Right renal pelvis (tissue), 4 donors: ENCODE measurements at places on chromosomes 6 and 20. TPM values are rescaled to one million over a fixed set of nuclear protein-coding genes. Genes with fewer than 3 reads are reported as not detected.

- DNase-seq, result no peak
Observed at GRCh38 chr6:2817903-2818443, 23.7 kb downstream of the SERPINB1 start.

SMIM29 gene
- 14.8 TPM for polyA plus RNA-seq

MDFI gene
- 48.1 TPM for polyA plus RNA-seq

DNA sequence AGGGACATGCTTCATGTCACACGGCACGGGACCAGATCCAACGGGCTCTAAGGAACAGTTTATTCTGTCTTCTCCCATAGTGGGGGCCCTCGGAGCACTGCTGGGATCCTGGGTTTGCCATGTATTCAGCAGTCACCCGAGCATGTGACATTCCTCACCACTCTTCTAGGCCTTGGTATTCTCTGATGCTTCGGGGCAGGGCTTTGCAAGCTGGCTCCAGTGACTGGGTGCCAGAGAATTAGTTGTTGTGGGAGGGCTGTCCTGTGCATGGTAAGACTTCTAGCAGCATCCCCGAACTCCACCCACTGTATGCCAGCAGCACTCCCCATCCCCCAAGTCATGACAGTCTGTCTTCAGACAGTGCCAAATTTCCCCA, 5.4 kb downstream of the CCN5 start:
- no peak for DNase-seq

VSX1 gene
- not detected for polyA plus RNA-seq

DNA sequence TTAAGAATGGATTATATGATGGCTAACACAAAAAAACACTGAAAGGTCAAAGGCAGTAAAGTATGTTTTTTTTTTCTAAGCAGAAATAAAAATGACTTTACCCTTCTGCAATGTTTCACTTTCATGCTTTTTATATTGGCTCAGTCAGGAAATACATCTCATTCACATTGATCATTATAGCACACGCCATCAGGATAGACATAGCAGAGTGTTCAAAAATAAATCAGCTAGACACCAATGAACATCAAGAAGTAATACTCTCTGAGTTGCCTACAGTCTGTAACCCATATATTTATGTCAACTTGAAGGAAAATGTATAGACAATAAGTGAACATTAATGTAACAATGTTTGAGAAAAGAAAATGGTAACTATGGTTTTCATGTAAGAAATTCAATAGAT, 535.2 kb upstream of the EPHA7 start:
- DNase-seq, result no peak

DNA sequence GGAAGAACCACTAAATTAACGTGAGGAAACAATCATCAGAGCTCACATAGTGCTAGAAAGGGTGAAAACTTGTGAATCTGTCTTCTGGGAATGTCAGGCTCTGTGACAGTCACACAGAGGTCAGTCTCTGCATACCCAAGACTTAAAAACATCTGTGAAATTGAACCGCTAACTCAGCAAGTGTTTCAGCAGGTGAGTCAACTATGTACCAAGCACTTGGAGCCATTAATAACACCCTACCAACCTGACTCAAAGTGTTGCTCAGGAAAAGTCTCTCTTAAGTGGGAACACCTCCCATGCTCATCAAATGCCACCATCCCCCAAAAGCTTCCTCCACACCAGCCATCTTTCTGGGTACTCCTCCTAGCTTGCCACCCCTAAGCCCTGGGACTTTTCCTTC, 92.3 kb upstream of the CARMIL1 start:
- DNase-seq, result no peak

TEAD3 gene
- polyA plus RNA-seq, result 53.0 TPM

C6orf89 gene
- 54.4 TPM for polyA plus RNA-seq

- DNase-seq, result no peak
Observed at GRCh38 chr6:160419488-160419887, 71.3 kb downstream of the SLC22A3 start.

GRCh38 chr6:123467392-123467791, 169.4 kb downstream of the TRDN start:
- DNase-seq, result no peak

AGER gene
- 15.9 TPM for polyA plus RNA-seq

GRCh38 chr6:77318256-77318655, 145.0 kb downstream of the HTR1B start:
- no peak for DNase-seq

GRCh38 chr6:32224696-32225095, 829 bp upstream of the NOTCH4 start:
- DNase-seq, result no peak

DNA sequence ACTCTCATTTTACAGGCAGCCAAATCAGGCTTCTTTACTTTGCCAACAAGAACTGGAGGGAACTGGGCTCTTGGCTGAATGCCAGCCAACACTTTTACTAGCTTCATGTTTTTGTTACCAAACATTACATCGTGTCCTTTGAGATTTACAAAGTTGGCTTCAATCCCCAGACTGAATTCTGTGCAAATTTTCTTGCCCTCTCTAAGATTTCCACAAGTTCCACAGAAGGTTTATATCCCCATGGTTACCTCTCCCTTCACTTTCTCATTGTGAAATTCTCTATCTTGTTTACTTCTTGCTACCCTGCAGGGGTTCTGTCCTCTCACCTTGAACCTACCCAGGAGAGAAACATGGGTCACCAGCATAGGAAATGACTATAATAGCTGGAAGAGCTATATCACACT, 37.6 kb upstream of the PLCB1 start:
- DNase-seq, result no peak

PLAGL1 gene
- 85.3 TPM for polyA plus RNA-seq

DNA sequence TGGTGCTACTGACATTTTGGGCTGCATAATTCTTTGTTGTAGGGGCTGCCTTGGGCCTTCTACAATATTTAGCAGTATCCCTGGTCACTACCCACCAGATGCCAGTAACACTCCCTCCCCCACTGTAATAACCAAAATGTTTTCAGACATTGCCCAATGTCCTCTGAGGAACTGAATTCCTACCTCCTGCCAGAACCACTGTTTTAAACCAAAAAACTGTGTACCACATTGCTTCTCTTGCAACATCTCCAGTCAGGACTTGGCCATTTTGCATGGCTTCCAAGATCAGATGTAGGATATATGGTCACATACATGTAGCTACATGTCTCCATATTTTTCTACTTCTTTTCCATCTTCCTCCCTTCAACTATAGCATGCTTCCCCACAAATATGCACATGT, 97.4 kb upstream of the IFNGR1 start:
- DNase-seq, result no peak

GRCh38 chr6:34056305-34057108, 89.4 kb downstream of the GRM4 start:
- peak; percentile 28 for DNase-seq

DNA sequence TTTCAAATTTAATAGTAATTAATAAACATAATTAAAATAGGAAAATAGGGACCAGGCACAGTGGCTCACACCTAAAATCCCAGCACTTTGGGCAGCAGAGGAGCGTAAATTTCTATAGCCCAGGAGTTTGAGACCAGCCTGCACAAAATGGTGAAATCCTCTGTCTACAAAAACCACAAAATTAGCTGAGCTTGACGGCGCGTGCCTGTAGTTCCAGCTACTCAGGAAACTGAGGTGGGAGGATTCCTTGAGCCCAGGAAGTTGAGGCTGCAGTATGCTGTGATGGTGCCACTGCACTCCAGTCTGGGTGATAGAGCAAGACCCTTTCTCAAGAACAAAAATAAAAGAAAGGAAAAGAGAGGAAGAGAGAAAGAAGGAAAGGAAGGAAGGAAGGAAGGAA, 1387.0 kb upstream of the ADGRB3 start:
- DNase-seq, result no peak

- DNase-seq, result no peak
Observed at GRCh38 chr20:3919352-3919751, 30.2 kb downstream of the PANK2 start.

GRCh38 chr20:58552366-58552934, 37.3 kb upstream of the APCDD1L start:
- no peak for DNase-seq

DNA sequence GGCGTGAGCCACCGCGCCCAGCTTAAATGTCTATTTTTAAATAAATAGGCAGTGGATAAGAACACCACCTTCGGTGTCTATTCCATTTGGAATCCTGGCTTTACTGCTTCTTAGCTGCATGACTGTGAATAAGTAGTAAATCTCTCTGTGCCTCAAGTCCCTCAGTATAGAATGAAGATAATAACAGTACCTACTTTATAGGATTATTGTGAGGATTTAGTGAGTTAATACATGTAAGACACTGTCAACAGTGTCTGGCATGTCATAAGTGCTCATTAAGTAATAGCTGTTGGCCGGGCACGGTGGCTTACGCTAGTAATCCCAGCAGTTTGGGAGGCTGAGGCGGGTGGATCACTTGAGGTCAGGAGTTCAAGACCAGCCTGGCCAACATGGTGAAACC, 10.1 kb downstream of the TPX2 start:
- DNase-seq, result no peak

PRR18 gene
- 0.30 TPM for polyA plus RNA-seq

DNA sequence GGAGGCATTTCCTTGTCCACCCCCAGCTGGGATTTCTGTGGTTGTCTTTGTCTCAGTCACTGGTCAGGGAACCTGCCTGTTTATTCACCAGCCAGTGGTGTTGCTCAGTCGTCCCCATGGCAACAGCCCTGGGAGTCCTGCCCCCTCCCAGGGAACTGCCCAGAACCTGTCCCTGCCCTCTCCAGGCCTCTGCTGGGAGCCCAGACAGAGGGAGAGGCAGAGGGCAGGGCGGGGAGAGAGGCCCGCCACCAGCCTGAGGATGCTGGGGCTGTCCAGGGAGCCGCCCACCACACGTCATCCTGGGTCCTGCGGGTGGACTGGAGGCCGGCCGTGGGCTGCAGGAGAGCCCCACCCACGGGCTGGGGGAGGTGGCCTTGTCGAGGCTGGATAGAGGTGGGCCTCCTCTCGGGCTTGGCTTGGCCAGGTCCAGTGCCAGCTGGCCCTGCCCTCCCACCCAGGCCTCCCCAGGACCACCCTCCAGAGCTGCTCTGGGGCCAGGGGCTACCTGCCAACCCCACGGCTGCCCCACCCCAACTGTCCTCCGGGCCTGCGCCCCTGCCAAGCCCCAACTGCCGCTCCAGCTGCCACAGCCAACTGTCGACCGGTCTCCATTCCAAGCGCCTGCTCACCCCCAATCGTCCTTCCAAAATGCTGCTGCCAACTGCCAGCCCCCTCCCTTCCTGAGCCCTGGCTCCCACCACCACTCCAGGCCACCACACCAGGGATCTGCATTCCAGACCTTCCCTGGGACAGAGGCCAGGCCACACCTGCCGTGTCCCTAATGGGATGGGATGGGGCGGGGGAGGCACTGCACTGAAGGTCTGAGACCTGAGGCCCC, 4.2 kb upstream of the ZBTB46 start:
- peak; percentile 87 for DNase-seq

DNA sequence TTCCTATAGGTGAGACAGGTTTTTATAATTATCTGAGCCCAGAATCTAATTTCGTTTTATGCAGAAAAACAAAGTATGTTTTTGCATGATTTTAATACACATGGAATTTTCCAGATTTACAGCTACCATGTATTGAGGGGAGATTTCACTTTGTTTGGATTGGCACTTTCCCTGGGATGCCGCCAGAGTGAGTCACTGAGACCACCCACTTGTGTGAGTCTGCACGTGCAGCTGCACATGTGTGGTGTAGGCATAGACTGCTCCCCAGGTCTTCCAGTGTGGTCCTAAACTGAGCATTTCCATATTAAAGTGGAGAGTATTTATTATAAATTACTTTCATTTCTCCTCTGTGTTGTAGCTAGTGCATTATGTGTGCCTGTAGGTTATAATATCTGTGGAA, 186.8 kb downstream of the UBE3D start:
- no peak for DNase-seq

LY6G6C gene
- polyA plus RNA-seq, result 0.43 TPM

GRCh38 chr6:170049641-170050561, 241.0 kb downstream of the DLL1 start:
- DNase-seq, result peak; percentile 71

DNA sequence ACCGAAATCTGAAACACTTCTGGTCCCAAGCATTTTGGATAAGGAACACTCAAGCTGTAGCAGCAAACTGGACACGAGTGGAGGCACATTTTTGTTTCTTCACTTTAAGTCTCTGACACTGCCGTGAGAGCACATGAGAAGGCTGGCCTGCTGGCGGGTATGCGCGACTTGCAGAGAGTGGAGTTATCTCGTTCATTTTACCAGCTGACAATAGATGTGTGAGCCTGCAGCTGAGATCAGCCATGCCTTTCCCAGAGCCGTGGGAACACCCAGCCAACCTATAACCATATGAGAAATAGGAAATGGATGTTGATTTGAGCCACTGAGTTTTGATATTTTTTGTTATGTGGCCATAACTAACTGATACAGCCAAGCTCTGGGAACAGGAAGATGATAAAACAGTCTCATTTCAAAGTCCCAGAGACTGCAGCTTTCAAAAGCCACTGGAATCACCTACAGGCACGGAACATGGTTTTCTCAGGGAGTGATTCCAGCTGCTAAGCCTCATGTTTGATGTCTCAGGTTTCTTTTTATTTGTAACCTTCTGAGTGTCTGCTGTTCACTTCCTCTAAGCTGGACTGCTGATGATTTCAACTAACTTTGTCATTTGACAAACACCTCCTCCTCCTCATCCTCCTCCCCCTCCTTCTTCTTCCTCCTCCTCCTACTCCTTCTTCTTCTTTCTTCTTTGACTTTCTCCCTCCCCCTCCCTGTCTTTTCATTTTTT, 28.6 kb upstream of the LAMP5 start:
- DNase-seq, result no peak

SEL1L2 gene
- not detected for polyA plus RNA-seq

GRCh38 chr6:14254505-14254904, 136.9 kb downstream of the CD83 start:
- no peak for DNase-seq

PSORS1C1 gene
- polyA plus RNA-seq, result not detected

DNA sequence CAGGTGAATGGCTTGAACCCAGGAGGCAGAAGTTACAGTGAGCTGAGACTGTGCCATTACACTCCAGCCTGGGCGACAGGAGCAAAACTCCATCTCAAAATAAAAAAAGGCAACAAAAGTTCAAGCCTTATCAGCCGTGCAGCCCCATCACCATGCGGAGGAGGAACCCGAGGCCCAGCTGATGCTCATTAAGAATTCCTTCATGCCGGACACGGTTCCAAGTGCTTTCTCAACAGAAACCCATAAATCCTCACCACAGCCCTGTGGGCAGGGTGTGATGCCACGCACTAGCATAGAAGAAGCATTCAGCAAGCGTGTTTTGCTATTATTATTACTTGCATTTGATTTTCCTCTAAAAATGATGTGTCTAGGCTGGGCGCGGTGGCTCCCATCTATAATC, 56.3 kb downstream of the PREX1 start:
- no peak for DNase-seq

SLC22A16 gene
- 0.63 TPM for polyA plus RNA-seq

- DNase-seq, result no peak
Observed at GRCh38 chr20:21137078-21137477, 11.2 kb downstream of the KIZ start.

DNA sequence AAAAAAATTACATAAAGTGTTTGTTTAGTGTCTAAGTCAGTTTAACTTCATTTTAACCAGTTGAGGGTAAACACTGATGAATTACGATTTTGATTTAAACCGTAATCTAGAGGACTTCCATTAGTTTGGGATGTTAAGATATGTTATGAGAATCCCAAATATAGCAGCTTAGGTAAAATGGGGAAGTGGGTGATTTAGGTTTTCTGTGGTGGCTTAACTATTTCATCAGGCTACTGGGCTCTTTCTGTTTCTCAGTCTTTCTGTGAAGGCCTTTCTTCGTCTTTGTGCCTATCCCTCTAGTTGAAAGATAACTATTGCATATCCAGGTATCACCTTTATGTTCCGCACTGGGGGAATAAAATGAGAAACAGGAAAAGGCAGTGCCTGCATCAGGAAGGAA, 27.9 kb downstream of the CENPW start:
- DNase-seq, result no peak

GRCh38 chr6:144364782-144365181, 79.6 kb downstream of the UTRN start:
- no peak for DNase-seq

COL9A1 gene
- 29.6 TPM for polyA plus RNA-seq
